ENCODE measurements at places on chromosomes 5 and 9.

DNA sequence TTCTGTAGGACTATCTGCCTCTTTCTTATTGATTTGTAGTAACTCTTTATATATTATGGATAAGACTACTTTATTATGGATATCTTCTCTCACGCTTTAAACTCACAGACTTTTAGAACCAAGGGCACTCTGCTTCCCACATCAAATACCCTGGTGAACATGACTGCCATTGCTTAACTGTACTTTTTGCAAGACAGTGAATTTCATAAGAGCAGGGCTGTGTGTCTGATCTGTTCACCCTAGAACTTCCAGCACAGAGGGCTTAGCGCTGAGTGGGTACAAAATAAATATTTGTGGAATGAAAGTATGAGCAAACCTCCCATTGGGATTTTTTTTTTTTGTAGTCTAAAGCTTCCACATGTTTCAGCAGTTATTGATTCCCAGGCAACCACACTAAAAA lies 84.8 kb downstream of the CFAP77 start:
- no peak for DNase-seq

- DNase-seq: no peak
Observed at GRCh38 chr5:86675311-86675710, 57.6 kb downstream of the COX7C start.

- no peak for DNase-seq
Observed at GRCh38 chr5:111996574-111996973, 239.6 kb upstream of the NREP start.

GRCh38 chr5:181005791-181006190 lies 17.1 kb downstream of the BTNL3 start:
- DNase-seq: no peak

GRCh38 chr5:60540856-60541805 lies 158.8 kb downstream of the DEPDC1B start:
- peak; percentile 75 for DNase-seq

GRCh38 chr5:65197531-65198455 lies 283.9 kb downstream of the ADAMTS6 start:
- no peak for DNase-seq

GRCh38 chr9:104743376-104743985 lies 4.0 kb upstream of the NIPSNAP3A start:
- DNase-seq: peak; percentile 60

- no peak for DNase-seq
Observed at GRCh38 chr5:83964271-83964670, 243.6 kb upstream of the HAPLN1 start.

- DNase-seq: no peak
Observed at GRCh38 chr9:68651280-68651893, 53.7 kb upstream of the PIP5K1B start.

GRCh38 chr9:109401990-109402318 lies 81.1 kb upstream of the EPB41L4B start:
- peak; percentile 41 for DNase-seq

DNA sequence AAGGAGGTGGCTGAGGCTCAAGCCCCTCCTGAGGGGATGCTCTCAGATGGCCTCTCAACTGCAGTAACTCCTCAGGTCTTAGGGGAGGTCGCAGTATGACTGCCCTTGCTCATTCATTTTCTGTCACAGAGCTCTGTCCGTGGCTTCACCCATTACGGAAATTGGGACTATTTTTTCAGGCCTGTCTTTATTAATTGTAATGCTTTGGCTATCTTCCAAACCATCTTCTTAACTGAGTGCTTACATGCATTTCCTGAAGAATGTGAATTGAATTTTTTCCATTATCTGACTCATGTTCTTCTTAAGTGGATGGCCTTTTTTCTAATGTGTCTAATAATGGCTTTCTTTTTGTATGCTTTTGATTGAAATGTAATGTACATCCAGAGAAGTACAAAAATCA lies 36.4 kb upstream of the SV2C start:
- DNase-seq: no peak

DNA sequence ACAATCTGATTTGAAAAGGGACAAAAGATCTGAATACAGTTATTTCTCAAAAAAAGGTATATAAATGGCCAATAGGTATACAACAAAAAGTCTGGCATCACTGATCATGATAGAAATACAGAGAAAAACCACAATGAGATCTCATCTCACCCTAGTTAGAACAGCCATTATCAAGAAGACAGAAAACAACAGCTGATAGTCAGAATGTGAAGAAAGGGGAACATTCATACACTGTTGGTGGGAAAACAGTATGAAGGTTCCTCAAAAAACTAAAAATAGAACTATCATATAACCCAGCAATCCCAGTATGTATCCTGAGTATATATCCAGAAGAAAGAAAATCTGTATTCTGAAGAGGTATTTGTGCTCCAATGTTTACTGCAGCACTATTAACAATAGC lies 75.7 kb upstream of the OR2K2 start:
- DNase-seq: no peak

DNA sequence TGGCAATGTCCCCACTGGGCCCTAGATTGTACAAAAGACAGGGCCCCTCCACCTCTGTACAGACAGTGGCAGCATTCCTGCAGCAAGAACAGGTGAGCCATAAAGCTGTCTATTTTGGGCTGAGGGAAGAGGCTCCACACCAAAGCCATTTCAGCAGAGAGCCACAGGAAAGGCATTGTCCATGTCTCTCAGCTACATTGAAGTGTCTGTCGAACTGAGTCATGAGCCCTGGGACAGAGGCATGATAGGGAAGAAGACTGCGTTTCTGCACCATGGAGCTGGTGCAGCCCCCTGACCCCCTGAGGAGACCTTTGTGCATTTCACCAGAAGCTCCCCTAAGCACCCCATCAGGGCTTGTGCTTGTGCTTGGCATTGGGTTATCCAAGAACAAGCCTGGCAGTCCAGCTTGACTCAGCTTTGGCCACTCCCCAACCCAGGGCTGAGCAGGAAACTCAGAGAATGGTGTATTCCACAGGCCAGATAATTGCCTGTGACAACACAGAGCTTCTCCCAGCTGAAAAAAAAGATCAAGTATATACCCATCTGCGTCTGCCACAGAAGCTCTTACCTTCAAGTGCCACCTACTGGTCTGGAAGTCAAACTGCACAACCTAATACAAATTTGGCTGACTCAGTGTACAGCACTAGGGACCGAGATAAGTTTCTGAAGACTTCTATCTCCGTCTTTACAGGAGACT lies 5.9 kb upstream of the FRMD3 start:
- peak; percentile 63 for DNase-seq

DNA sequence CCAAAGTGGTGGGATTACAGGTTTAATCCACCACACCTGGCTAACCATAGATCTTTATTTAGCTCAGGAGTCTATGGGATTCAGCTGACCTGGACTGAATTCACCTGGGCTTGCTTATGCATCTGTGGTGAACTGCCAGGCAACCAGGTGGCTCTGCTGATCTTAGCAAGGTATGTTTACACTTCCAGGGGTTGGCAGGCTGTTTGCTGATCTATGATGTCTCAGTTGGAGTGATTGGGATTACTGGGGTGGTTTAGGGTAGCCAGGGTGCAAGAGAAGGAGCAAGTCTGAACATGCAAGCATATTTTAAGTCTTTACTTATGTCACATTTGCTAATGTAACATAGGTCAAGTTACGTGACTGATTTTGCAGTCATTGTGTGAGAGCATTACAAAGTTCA lies 63.6 kb upstream of the JAK2 start:
- DNase-seq: no peak

- DNase-seq: no peak
Observed at GRCh38 chr5:15117688-15118087, 246.1 kb upstream of the ANKH start.

- DNase-seq: no peak
Observed at GRCh38 chr5:33788922-33789566, 102.7 kb downstream of the ADAMTS12 start.

Data from GM10248 (cell line).